GM19239 (cell line): ENCODE measurements at places on chromosomes 12 and 14.

GRCh38 chr14:43031598-43031997, 1424.9 kb downstream of the LRFN5 start:
- no peak for DNase-seq

GRCh38 chr12:120720234-120720986, 5.2 kb upstream of the ACADS start:
- DNase-seq: no peak

DNA sequence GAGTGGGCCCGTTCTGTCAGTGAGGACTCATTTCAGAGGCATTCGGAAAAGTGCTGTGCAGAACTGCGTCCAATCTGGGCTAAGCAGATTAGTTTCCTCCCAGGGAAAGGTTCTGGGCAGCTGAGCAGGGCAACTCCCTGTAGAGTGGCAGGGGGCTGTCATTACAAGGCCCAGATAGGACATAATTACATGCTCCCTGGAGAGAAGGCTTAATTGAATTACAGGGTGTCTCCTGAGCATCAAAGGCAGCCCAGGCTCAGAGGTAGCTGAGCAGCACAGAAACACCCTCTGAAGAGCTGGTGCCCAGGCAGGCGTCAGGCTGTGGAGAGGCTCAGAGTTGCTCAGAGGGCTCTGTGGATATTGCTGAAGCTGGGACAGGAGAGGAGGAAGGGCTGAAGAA, 36.0 kb downstream of the SLC8A3 start:
- DNase-seq: no peak

- DNase-seq: no peak
Measured at GRCh38 chr14:71105177-71105576, 197.9 kb downstream of the PCNX1 start.

DNA sequence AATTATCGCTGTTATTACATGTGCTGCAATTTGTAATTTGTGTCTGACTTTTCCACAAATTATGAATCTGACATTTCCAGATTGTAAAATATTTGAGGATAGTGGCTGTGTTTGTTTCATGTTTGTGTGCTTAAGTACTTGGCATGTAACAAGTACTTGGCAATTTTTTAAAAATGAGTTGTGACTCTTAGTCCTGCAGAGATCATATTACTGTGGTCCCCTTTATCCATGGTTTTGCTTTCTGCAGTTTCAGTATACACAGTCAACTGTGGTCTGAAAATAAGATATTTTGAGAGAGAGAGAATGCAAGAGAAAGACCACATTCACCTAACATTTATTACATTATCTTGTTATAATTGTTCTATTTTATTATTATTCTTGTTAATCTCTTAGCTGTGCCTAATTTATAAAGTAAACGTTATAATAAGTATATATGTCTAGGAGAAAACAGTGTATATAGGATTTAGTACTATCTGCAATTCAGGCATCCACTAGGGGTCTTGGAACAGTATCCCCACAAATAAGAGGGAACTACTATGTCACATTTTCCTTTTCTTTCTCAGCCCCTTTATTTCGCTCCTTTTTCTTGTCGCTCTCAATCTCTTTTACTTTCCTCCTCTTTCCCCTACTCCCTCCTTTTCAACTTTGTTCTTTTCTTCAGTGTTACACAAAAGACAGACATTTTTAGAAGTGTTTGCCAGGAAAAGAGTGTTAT, 176.1 kb downstream of the FUT8 start:
- no peak for DNase-seq

DNA sequence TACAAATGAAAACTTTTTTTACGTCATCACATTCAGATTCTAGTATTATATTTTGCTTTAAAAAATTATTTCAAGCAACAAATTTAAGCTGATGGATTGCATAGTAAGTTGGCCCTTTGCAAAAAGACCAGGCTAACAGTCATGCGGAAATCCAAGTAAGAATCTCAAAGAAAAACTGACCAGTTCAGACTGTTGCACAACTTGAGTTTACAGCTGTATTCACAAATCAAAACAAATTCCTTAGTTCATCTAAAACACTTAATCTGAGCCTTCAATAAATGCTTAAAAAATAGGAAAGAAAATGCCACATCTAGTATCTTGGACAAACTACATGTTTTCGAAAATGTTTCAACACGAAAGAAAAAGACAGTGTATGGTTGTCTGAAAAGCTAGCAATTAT, 847 bp downstream of the CCDC59 start:
- DNase-seq: no peak

DNA sequence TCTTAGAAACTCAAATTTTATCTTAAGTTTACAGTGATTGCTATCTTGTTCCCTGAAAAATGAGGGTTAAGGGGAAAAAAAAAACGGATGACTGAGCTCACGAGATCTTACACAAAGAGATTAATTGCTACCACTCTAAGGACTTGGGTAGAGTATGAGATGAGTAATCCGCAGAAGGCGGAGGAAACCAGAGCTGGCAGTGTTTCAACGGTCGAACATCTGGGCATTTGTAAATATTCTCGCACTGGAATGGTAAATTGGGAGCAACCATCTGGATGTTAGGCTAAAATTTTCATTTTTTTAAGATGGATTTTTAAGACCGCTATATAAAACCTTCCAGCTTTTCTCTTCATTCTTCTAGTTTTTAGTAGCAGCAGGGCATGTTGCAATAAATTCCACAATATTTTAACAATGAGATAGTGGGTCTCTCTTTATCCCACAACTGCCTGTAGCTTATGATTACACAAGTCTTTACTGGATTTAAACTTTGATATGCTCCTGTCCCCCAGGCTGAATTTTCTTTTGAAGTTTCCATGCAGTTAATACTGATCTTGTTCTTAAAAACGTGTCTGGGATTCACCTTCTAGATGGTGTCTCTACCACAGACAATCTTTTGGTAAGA, 1324.1 kb downstream of the AACS start:
- no peak for DNase-seq

DNA sequence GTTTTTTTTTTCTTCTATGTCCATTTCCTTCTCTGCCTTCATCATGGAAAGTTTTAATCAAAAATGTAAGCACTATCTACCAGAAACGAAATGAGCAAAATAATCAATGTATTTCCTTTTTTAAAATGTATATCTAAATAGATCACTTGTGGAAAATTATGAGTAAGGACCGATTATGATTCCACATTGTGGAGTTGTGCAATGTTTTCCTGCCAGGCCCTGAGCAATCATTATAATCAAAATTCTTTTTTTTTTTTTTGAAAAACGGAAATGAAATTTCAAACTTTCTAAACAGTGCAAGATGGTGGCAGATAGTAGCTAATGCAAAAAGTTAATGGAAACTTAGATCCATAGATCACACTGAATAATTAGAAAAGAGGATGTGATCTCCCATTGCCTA, 1074.6 kb upstream of the TMEM132C start:
- no peak for DNase-seq

- DNase-seq: no peak
Measured at GRCh38 chr12:73677520-73678291, 859.9 kb upstream of the ATXN7L3B start.

GRCh38 chr14:104111301-104112112, 26.0 kb downstream of the ASPG start:
- DNase-seq: no peak

DNA sequence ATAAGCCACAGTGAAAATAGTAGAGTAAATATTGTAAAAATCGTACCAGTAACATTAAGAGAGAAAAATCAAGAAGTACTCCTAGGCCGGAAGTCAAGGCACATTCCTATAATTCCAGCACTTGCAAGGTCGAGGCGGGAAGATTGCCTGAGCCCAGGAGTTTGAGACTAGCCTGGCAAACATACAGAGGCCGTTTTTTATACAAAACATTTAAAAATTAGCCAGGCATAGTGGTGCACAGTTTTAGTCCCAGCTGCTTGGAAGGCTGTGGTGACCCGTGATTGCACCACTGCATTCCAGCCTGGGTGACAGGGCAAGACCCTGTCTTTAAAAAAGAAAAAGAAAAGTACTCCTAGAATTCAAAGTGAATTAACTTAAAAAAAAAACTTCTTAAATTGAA, 341.8 kb downstream of the C12orf50 start:
- DNase-seq: no peak
